Stimulated activated CD8-positive, alpha-beta memory T cell treated with anti-CD3 and anti-CD28 coated beads, Interleukin-4, amount 100 ng/mL, for 4 hours (primary cell): ENCODE measurements at places on chromosomes 11 and 22.

- DNase-seq, result no peak
Observed at GRCh38 chr11:77201991-77202841, 74.2 kb downstream of the MYO7A start.

DNA sequence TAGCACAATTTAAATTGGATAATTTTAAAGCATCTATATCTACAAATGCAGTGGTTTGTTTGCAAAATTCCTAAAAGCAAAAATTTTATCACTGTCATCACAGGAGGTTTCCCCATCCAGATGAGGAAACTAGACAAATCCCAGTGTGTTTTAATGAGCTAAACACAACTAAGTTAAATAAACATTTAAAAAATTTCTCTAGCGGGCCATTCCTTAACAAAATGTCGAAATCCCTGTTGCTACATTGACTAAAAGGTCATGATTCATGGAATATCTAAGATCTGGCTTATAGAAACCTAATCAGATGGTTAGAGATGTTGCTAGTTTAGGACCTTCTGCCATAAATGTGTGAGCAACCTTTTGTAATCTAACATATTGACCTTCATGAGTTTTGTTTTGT, 107.3 kb upstream of the BDNF start:
- DNase-seq, result no peak

GRCh38 chr11:120712014-120712413, 200.5 kb downstream of the GRIK4 start:
- DNase-seq, result no peak

- DNase-seq, result peak; percentile 18
Observed at GRCh38 chr22:27885977-27886842, 32.8 kb downstream of the PITPNB start.

- no peak for DNase-seq
Observed at GRCh38 chr11:11756718-11757117, 85.1 kb upstream of the USP47 start.

DNA sequence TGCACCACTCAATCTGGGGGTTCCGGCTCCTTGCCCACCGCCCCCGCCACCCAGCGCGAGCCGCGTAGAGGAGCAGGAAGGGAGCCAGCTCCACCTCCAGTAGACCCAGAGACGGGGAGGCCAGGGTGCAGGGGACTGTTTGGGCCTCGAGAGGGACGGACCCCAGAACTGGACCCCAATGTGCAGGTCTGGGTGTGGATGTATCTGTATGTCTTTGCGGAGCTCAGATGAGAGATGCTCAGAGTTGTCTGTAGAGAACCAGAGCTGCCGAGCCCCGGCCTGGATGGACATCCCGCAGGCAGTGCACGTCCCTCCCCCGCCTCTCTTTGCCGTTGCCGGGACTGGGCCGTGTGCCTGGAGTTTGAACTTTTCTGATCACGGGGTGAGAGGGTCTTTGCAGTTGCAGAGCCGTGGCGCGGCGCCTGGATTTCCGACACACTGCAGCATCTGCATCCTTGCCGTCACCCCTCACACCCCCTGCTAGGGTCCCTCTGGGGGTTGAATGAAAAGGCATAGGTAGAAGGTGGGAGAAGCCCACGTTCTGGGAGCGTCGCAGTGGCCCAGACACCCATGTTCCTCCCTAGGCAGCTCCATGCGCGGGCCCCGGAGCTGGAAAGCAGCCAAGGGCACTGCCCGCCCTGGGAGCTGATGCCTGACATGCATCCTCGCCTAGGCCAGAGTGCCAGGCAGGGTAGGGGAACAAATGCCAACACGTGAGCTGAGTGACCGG, 105.2 kb downstream of the KCNQ1 start:
- DNase-seq, result no peak

GRCh38 chr22:42519525-42520401, at the start of gene RRP7A:
TSS of gene RRP7A (minus strand) at chr22:42519796. CDS start at chr22:42519786, 10 bp downstream.
- DNase-seq, result peak; percentile 63

GRCh38 chr11:96317985-96318384, 25.0 kb downstream of the MAML2 start:
- no peak for DNase-seq

DNA sequence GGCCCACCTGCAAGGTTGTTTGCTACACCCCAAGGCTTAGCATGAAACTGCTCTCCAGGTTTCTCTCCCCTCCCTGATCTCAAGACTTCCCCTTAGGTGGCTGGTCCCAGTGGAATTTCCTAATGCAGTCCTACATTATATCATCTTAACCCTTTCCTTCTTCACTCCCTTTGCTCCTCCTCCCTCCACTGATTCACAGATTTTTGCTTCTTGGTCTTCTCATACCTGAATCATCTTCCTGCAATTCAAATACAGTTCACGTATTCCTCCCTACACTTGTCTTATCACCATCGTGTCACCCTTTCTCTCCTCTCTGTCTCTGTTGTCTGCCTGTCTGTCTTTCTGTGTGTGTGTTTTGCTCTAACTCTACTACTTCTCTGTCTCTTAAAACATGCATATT, 17.0 kb downstream of the MMP10 start:
- DNase-seq, result no peak
